Activated gamma-delta T cell treated with Interleukin-2 at 50 U/mL for 16 hours (primary cell): ENCODE measurements at places on chromosomes 11 and 22.
A peak's percentile ranks its signal among the peaks of the same experiment; 100 is the strongest.

- no peak for DNase-seq
Measured at GRCh38 chr11:84522331-84522730, 1104.8 kb downstream of the DLG2 start.

- peak; percentile 51 for DNase-seq
Measured at GRCh38 chr22:24146194-24146616, 35.1 kb upstream of the SUSD2 start.

- DNase-seq: no peak
Measured at GRCh38 chr11:74418509-74418895, 20.3 kb upstream of the PGM2L1 start.

- no peak for DNase-seq
Measured at GRCh38 chr11:119980431-119980830, 157.5 kb downstream of the TRIM29 start.

DNA sequence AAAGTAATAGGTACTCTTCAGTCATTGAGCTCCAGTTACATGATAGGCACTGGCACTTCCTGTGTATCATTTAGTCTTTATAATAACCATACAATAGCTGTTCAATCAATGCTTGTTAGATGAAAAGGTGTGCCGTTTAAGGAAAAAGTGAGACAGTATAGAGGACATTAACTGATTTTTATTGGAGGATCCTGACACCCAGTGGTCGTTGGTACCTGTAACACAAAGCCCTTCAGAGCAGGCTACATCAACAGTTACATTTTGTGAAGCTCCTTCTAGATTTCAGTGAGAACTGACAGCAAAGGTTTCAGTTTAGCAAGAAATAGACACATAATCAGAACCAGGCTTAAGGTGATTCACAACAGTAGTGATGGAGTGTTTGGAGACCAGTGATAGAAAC, 44.2 kb downstream of the CCDC81 start:
- no peak for DNase-seq

DNA sequence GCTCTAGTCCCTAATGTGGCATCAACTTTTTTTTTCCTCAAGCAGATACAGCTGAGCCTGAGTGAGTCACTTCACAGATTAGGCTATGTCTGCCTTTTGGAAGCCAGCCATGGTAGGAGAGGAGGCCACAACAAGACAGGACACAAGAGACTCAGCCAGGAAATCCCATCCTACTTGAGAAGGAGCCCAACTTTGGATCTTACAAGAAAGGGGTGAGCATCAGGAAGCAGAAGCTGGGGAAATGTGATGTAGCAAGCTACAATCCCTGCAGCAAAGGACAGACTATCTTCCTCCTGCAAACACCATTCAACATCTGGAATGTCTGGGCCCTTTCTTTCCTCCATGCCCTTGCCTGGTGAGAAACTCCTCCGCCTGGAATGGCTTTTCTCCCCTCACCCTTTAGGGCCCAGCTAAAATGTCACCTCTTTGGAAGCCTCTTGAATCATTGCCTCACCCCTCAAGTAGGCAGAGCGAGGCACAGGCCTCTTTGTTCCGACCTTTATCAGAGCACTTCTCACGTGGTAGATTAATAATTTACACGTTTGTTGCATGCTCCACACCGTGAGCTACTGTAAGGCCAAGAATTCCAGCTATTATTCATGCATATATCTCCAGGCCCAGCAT, 156.4 kb upstream of the PITPNB start:
- no peak for DNase-seq

DNA sequence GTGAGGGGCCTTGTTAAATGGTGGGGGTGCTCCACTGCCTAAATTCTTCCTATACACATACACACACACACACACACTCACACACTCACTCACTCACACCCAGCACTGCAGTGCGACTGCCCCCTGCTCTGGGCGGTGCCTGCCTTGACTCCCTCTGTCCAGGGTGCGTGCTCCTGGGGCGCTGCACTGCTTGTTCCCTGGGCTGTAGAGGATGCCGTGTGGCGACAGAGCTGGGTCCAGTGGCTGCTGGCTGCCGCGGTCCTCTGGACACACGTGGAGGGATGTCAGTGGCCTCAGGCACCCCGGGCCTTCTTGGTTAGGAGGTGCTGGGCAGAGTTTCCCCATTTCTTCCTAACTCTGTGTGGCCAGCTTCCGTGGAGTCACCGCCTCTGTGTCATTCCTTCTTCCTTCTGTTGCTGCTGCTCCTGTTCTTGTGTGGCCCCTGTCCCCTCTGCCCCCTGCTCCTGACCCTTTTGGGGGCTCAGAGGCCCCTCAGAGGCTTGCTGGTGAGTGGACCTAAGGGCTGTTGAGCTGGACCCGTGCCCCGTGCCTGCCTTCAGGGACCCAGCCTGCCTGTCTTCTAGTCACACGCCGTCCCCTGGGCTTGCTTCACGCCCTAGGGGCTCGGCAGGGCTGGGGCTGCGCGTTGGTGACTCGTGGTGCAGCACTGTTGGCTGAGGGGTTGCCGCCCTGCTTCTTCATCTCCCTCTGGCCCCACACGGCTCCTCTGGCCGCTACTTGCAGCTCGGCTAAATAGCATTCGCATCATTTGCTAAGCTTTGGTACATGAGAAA, 147.0 kb downstream of the TBC1D22A start:
- DNase-seq: no peak

DNA sequence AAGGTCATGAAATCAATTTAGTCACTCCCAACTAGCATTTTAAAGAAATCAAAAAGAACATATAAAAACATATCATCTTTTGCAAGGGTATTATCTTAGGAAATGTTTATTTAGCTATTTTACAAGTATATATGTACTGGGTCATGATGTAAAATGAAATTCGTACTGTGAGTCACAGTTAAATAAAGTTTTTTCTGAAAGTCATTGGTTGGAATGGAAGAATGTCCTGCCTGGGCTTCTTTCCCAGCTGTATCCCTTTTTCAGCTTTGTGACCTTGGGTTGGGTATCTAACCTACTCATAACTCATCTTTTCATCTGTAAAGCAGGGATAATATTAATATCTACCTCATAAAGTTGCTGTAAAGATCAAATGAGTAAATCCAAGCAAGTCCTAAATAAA, 15.7 kb downstream of the FDX1 start:
- DNase-seq: no peak

DNA sequence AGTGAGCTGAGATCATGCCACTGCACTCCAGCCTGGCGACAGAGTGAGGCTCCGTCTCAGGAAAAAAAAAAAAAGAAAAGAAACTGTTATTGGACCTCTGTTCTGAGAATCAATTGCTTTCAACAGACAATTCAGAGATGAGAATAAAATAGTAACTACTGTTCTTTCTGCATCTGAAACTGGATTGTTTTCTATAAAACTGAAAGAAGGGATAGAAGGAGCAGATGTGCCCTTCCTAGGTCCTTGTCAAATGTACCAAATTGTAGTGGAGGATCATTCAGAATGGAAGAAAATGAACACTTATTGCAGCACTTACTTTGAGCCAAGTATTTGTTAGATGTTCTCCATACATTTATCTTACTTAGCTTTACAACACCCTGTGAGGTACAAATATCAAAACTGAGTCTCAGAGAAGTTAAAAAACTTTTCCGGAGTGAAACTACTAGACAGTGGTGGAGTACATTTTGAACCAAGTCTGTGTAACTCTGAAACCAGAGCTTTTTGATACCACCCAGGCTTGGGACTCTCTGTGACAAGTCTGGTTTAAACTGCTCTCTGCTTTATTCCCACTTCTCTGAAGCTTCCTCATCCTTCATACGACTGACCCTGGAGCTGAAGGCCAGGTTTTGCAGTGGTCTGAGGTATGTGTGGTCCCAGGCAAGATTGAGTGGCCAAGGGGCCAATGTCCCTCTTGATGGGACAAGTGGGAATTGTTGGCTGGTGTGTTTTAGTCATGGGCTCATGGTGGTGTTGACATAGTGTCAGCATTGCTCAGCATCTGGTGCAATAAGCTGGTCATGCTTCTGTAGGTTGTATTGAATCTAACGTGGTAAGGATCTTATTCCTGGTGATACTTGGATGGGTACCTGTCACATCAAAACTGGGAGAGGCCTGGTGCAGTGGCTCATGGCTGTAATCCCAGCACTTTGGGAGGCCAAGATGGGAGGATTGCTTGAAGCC, 48.2 kb upstream of the CCDC134 start:
- DNase-seq: no peak

DNA sequence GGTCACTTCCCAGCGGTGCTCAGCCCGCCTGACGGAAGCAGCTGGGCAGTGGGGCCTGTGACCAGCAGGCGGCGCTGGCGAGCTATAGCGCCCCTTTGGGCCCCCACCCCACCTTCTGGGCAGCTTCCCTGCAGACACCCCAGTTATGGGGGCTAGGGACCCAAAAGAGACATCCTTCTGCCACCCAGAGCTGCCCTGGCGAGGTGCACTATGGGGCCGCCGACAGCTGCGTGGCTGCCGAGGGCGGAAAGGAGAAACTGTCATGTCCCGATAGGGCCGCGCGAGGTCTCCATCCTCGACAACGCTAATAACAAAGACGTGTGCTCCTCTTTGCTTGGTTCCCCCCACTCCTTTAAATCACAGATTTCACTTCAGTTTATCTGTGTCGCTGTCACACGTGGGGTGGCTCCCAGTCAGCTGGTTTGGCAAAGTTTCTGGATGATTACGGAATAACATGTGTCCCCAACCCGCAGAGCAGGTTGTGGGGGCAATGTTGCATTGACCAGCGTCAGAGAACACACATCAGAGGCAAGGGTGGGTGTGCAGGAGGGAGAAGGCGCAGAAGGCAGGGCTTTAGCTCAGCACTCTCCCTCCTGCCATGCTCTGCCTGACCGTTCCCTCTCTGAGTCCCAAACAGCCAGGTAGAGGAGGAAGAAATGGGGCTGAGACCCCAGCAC, 673 bp upstream of the MYO7A start:
- peak; percentile 56 for DNase-seq

DNA sequence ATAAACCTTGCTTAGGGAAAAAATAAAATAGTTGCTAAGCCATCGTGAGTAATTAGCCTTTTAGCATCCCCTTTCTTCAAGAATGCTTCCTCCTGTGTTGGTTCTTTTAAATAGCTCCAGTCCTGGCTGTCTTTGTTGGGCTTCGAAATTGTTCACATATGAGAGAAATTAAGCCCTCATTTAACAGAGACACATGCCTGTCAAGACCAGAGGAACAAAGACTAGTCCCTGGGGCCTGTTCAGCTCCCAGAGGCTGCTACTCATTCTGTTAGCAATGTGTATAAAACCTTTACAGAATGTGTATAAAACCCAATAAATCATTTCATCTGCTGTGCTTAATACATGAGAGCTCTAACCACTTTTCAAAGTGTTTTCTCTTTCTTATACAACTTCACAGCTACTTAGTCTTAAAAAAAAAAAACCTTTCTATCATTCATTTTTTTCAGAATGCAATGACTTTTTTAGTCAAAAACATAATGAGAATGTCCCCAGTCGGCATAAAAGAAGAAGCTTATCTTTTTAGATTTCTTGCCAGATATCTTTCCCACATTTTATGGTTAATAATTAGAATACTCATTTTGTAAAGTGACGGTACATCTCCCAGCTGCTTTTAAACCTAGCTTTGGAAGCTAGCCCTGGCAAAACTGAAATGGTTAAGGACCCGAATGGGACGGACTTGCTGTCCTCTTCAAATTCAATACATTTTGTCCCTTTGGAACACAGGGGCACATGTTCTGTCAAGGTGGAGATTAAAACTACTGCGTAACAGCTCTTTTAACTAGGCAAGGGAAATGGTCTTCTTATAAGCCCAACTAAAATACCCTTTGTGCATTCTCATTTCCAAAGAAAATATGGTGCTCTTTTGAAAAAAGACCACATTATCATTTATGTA, 186.1 kb downstream of the SOX6 start:
- DNase-seq: no peak

DNA sequence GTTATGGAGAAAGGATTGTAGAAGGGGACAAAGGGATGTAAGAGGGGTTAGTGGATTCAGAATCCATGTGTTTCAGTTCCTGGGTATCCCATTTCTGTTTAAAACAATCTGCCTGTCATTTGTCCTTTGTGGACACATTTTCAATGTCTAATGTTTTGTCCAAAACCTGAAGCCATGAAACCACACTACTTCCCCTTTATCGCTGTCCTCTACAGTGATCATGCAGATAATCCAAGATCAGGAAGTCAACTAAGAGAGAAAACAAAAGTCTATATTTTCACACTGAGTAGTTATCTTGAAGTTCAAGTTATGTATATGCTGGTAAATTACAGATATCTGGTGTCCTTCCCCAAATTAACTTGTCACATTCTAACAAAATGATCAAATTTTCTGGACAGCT, 457.0 kb downstream of the NTM start:
- DNase-seq: no peak

- no peak for DNase-seq
Measured at GRCh38 chr22:18093661-18094060, 15.9 kb downstream of the PEX26 start.

DNA sequence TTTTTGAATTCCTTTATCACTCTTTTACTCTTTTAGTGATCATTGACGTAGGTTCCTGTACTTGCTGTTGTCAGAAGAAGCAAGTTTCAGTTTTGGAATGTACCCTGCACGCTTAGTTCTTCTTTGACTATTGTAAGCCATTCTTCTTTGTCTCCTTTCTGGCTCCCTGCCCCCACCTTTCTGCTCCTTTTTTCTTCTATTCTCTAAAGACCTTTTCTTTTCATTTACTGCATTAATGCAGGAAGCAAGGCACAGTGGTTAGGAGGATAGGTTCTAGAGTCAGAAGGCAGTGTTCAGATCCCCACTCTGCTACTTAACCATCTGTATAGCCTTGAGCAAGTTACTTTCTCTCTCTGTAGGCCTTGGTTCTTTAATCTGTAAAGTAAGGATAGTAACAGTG, 33.7 kb upstream of the RAG2 start:
- no peak for DNase-seq

DNA sequence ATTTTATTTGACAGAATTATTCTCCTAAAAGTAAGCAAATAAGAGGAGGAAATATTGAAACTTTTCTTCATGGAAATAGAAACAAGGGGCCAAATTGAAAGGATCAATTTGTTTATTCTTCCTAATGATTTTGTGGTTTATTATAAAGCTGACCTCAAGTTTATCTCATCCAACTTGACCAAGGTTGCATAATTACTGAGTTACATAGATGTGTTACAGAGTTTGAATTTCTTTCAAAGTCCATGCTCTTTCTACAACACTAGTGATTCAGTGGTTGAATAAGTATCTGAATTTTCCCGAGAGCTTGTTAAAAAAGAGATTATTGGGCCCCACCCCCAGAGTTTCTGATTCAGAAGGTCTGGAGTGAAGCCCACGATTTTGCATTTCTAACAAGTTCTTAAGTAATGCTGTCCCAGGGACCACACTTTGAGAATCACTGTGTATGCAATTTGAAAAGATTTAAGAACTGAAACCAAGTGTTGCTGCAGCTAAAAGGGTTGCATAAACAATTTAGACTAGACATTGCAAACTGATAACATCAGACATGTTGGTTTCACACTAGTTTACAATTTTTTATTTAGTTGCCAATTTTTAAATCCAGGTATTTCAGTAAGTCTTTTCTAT, 485.7 kb upstream of the ANO5 start:
- DNase-seq: no peak
